ENCODE measurements at places on chromosomes 16 and 17.

DNA sequence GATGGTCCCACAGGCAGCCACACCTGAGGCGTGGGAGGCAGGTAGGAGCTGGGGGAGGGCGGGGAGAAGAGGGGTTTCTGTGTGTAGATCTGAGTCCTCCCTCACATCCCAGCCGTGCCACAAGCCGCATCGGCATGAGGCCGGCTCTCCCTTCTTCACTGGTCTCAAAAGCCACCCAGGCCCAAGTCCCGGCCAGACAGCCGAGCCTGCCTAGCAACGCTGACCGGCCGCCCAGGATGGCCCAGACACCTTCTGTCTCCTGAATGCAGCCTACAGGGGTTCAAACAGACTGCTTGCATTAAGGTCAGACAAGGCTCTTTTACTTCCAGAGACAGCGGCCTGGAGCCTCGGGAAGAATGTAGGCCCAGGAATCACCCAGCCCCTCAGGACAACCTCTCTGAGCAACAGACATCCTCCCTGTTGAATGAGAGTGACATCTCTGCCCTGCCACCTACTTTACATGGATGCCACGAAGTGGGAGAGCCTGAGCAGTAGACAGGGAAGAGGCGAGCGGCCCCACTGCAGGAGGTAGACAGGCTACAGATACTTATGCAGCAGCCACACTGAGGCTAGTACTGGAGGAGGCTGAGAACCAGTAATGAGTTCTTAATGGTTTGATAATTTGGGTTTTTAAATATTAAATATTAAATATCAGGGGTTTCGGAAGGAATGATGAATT lies 69.6 kb downstream of the N4BP1 start:
- no peak for DNase-seq

- no peak for DNase-seq
Measured at GRCh38 chr17:66643815-66644710, 190.9 kb upstream of the CACNG5 start.

DNA sequence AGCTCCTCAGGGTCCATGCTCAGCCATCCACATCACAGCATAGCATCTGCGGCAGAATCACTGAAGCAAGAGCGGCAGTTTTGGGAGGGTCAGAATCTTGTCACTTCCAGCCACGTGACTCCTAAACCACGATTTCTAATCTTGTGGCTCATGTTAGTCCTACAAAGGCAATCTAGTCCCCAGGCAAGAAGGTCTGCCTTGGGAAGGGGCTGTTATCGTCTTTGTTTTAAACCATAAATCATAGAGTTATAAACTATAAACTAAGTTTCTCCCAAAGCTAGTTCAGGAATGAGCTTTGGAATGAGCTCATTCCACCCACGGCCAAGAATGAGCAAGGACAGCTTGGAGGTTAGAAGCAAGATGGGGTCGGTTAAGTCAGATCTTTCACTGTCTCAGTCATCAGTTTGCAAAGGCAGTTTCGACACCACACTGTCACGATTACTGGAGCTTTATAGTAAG lies 20.8 kb upstream of the DNAH17 start:
- DNase-seq = peak; percentile 67

- peak; percentile 75 for DNase-seq
Measured at GRCh38 chr17:55576996-55577586, 65.8 kb upstream of the SMIM36 start.

- DNase-seq = peak; percentile 44
Measured at GRCh38 chr17:1058423-1059130, 61.6 kb downstream of the TIMM22 start.

GRCh38 chr16:73775841-73776388 lies 520.7 kb upstream of the PSMD7 start:
- DNase-seq = no peak

GRCh38 chr17:41069031-41069430 lies 3.4 kb upstream of the KRTAP2-4 start:
- DNase-seq = no peak

GRCh38 chr16:88963583-88963982 lies 13.4 kb downstream of the CBFA2T3 start:
- DNase-seq = no peak

DNA sequence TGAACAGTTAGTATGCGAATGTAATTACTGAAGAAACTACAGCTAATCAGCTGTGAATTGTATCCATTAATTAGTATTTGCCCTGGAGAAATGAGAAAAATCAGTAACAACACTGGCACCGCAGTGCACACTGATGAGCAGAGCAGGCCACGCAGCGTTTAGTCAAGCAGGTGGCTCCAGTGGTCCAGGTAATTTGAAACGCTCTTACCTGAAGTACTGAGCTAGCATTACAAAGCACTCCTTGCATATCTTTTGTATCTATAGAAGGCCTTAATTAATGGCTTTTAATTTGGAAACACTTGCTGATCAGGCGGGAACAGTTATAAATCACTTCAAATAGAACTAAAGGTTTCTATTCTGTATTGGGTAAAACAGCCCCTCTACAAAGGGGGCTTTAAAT lies 76.4 kb downstream of the TOX3 start:
- DNase-seq = no peak

DNA sequence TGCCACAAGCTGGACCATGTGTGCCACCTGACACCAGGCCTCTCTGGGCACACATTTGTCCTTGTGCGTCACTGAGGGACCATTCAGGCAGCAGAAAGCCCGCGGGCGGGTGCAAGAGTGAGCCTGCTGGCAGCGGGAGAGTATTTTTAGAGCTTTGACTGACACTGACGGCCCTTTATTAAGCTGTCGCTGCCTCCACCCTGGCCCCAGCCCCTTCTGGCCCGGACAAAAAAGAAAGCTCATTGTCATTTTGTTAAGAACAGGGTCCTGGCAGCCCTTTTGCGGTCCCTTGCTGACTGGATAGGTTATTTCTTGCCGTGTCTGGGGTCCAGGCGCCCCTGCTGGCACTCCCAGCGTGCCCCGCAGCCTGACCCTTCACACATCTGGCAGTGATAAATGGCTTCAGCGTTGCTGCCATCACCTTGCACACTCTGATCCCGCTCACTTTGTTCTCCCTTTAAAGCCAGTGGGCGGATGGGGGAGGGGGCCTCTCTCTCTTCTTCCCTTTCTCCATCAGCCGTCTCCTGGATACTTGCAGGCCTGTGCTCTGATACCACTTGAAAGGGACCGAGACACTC lies 78.4 kb upstream of the NKD1 start:
- no peak for DNase-seq

DNA sequence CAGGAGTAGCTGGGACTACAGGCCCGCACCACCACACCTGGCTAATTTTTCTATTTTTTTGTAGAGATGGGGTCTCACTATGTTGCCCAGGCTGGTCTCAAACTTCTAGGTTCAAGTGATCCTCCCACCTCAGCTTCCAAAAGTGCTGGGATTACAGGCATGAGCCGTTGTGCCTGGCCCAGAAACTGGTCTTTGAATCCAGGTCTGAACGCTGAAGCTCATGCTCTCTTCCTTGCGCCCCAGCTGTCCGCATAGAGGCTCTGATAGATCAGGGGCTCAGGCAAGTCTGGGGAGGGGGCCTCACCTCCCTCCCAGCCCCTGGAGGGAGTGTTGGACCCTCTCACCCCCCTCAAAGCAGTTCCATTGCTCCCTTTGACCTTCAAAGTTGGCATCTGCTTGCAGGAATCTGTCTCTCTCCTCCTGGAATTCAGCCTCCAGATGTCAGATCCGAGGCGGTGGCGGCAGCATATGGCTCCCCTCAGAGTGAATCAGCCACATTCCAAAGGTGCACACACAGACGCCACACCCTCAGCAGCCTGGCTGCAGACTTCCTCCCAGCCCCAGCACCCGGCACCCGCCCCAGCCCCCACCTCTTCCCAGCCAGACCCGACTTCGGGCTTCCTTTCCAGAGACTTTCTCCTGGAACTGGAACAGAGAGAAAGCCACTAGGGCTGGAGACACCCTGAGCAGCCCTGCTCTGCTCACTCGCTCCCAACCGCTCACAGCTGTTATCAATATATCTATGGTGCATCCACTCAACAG lies 16.9 kb upstream of the GLIS2 start:
- peak; percentile 96 for DNase-seq
